ENCODE measurements at places on chromosomes 12 and 14. TPM values are rescaled to one million over a fixed set of nuclear protein-coding genes. Genes with fewer than 3 reads are reported as not detected.
A peak's percentile ranks its signal among the peaks of the same experiment; 100 is the strongest.

TMEM121 gene
- 2.6 TPM for total RNA-seq

TSPAN19 gene
- total RNA-seq: not detected

MYO1H gene
- not detected for total RNA-seq

KRT73 gene
- total RNA-seq: not detected

NUAK1 gene
- 2.5 TPM for total RNA-seq

BICDL1 gene
- total RNA-seq: 3.0 TPM

LACRT gene
- total RNA-seq: not detected

FITM1 gene
- total RNA-seq: 2.7 TPM

SCN8A gene
- 2.5 TPM for total RNA-seq

NAV3 gene
- total RNA-seq: 1.3 TPM

RASSF8 gene
- total RNA-seq: 25.0 TPM

SLC5A8 gene
- not detected for total RNA-seq

RDH16 gene
- total RNA-seq: 0.08 TPM

C12orf50 gene
- total RNA-seq: not detected

DNA sequence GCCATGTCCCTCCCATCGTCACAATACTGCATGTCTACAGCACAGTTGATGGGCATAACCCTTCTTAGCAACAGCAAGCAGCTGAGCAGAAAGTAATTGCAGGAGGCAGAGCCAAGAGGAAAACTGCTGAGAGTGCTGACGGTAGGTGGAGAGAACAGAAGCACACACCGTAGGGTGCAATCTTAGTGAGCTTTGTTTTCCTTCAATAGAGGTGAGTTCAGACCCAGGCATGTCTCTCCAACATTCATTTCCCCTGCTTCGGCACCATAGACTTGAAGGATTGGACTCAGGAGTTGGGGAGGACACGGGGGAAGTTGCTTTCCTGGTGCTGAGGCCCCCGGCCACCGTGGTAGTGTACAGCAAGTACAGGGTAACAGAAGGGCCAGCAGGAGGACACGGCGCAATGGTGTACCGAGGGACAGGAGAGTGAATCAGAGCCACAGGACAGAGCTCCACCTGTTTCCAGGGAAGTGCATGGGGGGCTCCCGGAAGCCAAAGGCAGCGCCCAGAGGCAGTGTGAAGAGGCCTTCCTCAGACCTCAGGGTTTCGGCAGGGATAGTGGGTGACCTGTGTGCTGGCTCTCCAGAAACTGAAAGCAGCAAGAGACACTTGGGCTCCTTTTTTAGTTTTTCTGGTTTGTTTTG, 36.3 kb upstream of the SINHCAF start:
- H3K4me3 ChIP-seq: no peak overlapping the region
- no peak overlapping the region for H3K27ac ChIP-seq
- no peaks in the 10 kb centered on the region for H3K36me3 ChIP-seq
- no peaks in the 10 kb centered on the region for H3K27me3 ChIP-seq
- no peaks in the 10 kb centered on the region for H3K4me1 ChIP-seq

DNA sequence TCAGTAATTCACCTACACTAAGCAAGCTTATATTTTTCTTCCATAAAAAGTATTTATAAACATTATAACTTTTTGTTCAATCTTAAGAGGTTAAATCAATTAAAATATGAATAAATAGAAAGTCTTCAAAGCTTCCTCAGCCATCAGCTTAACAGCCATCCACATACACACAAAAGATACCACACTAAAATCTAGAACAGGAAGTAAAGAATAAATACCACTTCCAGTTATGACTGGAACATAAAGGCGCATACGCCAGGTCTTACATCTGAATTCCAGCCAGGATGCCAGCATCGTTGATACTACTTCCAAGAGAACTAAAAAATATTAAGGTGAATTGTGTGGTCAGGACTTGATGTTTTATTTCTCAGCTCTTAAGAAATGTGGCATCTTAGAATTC, 17.0 kb downstream of the SIX1 start:
- H3K4me1 ChIP-seq: no peaks in the 10 kb centered on the region
- DNase-seq: no peak
- no peaks in the 10 kb centered on the region for H3K36me3 ChIP-seq
- no peak overlapping the region for H3K27ac ChIP-seq
- H3K4me3 ChIP-seq: no peak overlapping the region

DNA sequence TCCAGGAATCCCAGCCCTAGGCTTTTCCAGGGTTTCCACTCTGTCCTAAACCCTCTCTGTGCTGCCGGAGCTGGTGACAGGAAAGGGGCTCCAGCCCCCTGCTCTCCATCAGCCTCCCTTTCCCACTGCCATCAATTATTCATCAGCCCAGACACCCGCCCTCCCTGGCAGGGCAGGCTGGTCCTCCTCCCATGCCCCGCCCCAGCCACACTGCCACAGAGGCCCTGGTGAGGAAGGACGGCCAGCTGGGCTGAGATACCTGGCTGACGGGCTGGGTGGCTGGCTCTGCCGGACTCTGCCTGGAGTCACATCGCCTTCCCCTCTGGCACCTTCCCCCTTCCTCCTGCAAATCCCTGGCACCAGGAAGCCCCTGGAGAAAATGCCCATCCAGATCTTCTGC, 11.9 kb upstream of the SMARCD1 start:
- H3K4me1 ChIP-seq: no peaks in the 10 kb centered on the region
- no peaks in the 10 kb centered on the region for H3K36me3 ChIP-seq
- H3K27me3 ChIP-seq: no peaks in the 10 kb centered on the region
- no peak for DNase-seq
- no peak overlapping the region for H3K27ac ChIP-seq

GRCh38 chr14:93592786-93593185, 162.0 kb downstream of the UNC79 start:
- no peak overlapping the region for H3K27ac ChIP-seq
- no peaks in the 10 kb centered on the region for H3K4me1 ChIP-seq
- DNase-seq: no peak
- no peaks in the 10 kb centered on the region for H3K27me3 ChIP-seq
- H3K4me3 ChIP-seq: no peak overlapping the region

DNA sequence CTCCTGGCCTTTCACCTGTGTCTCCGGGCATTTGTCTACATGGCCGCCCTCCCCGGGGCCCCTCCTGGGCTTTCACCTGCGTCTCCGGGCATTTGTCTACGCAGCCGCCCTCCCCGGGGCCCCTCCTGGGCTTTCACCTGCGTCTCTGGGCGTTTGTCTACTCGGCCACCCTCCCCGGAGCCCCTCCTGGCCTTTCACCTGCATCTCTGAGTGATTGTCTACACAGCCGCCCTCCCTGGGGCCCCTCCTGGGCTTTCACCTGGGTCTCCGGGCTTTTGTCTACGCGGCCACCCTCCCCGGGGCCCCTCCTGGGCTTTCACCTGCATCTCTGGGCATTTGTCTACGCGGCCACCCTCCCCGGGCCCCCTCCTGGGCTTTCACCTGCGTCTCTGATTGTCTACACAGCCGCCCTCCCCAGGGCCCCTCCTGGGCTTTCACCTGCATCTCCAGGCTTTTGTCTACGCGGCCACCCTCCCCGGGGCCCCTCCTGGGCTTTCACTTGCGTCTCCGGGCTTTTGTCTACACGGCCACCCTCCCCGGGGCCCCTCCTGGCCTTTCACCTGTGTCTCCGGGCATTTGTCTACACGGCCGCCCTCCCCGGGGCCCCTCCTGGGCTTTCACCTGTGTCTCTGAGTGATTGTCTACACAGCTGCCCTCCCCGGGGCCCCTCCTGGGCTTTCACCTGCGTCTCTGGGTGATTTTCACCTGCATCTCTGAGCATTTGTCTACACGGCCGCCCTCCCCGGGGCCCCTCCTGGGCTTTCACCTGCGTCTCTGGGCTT, 68.0 kb upstream of the GALNT9 start:
- no peaks in the 10 kb centered on the region for H3K27me3 ChIP-seq
- H3K4me1 ChIP-seq: no peaks in the 10 kb centered on the region
- no peak overlapping the region for H3K27ac ChIP-seq
- H3K36me3 ChIP-seq: no peaks in the 10 kb centered on the region
- no peak for DNase-seq
- no peak overlapping the region for H3K4me3 ChIP-seq

DNA sequence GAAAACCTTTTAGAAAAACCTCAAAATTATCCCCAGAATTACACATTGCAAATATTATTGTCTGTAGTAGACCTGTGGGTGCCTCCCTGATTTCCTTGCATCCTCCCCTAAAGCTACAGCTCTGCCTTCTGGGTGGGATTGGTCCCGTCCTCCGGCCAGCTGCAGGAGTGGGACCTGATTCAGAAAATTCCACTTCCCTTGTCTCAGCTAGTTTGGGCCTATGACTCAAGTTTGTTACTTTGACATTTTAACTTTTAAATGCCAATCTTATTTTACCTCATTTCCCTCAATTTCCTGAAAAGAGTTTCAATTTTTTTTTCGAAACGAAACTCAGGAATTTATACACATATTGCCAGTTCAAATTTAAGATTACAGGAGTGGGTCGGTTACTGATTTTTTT, 13.2 kb upstream of the SLC41A2 start:
- no peaks in the 10 kb centered on the region for H3K4me1 ChIP-seq
- H3K4me3 ChIP-seq: no peak overlapping the region
- H3K27ac ChIP-seq: no peak overlapping the region
- H3K27me3 ChIP-seq: no peaks in the 10 kb centered on the region

GRCh38 chr12:106088811-106089485, 49.8 kb downstream of the NUAK1 start:
- no peak overlapping the region for H3K4me3 ChIP-seq
- H3K27me3 ChIP-seq: no peaks in the 10 kb centered on the region
- no peaks in the 10 kb centered on the region for H3K36me3 ChIP-seq
- DNase-seq: no peak
- H3K4me1 ChIP-seq: no peaks in the 10 kb centered on the region

- no peaks in the 10 kb centered on the region for H3K4me1 ChIP-seq
- H3K27ac ChIP-seq: no peak overlapping the region
- H3K36me3 ChIP-seq: no peaks in the 10 kb centered on the region
- H3K4me3 ChIP-seq: no peak overlapping the region
Measured at GRCh38 chr14:94009767-94010166, 12.7 kb downstream of the CCDC197 start.

- no peaks in the 10 kb centered on the region for H3K27me3 ChIP-seq
- H3K4me3 ChIP-seq: no peak overlapping the region
- H3K4me1 ChIP-seq: no peaks in the 10 kb centered on the region
- no peak overlapping the region for H3K27ac ChIP-seq
Measured at GRCh38 chr12:56877195-56878009, 56.8 kb downstream of the SDR9C7 start.

DNA sequence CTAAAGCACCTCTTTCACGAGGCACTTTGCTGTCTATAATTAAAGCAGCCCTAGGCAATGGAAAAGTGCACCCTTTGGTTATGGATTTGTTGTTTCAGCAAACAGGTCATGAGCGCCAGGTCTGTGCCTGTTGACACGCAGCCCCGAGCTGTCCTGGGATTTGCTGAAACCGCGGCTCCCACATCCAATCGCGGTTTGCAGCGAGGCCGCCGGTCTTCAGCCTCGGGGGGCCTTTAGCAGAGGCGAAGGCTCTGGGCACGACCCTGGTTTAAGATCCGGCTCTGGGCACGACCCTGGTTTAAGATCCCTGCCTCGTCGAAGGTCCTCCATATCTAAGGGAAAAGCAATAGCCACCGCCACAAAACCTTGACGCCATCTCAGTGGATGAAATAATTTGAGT, 79.2 kb downstream of the GLT1D1 start:
- no peaks in the 10 kb centered on the region for H3K4me1 ChIP-seq
- no peak for DNase-seq
- H3K27ac ChIP-seq: no peak overlapping the region

GRCh38 chr14:101705733-101706508, 55.6 kb upstream of the PPP2R5C start:
- DNase-seq: no peak
- no peak overlapping the region for H3K27ac ChIP-seq
- H3K27me3 ChIP-seq: no peaks in the 10 kb centered on the region
- no peaks in the 10 kb centered on the region for H3K36me3 ChIP-seq
- H3K4me3 ChIP-seq: peak overlapping the region; percentile 27

DNA sequence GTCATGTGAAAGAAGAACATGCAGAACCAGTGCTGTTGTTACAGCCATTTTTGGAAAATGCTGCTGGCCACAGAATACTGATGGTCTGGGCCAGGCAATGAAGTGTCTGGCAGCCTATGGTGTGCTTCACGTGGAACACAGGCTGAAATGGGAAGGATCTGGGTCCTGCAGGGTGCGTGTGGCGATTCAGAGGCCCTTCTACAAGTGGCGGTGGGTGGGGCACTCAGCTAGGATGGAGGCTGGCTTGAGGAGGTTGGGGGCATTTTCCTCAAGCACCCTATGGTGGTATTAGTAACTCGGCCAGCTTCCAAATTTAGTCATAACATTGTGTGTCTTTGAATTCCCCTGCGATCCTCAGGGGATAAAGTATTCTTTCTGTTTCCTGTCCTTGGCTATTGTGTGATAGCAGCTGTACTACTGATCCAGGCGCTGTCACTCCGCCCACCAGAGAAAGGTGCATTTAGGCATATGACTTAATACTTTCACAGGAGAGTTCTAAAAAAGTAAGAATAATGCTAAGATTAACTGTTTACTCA, 9.2 kb upstream of the RAD52 start:
- H3K27ac ChIP-seq: no peak overlapping the region
- no peaks in the 10 kb centered on the region for H3K4me1 ChIP-seq
- H3K36me3 ChIP-seq: no peaks in the 10 kb centered on the region

DNA sequence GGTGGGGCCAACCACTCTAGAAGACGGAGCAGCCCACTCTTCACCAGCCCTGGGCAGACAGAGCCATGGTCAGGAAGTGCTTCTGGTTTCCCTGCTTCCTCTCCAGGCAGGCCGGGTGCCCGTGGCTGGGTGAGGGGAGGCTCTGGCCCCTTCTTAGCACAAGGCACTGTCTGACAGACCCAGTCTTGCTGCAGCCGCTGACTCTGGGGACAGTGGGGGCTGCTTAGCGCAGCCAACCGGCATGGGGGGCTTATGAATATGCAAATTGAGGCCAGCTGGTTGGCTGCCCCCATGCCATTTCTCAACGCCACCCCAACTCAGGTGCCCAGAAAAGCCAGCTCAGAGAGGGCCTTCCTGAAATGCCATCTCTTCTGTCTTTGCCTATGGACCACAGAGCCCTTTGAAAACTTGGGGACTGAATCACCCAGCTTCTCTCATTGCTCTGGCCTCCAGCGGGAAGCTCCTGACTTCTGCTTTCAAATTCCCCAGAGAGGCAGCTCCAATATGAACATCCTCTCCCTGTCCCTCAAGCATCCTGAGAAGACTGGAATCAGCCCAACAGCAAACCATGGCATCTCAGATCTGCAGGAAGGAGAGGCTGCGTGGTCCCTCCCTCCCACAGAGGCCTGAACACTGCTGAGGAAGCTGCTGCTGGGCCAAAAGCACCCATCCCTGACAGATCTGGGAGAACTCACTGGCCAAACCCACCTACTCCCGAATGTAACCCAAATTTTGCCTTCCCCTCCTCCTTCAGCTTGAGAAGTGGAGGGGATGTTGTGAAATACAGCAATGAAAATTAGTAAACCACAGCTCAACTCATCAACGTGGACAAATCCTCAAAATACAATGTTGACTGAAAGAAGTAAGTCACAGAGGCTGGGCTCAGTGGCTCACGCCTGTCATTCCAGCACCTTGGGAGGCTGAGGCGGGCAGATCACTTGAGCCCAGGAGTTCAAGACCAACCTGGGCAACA, at the start of gene PROX2:
Gene PROX2, minus strand, starts transcription at position 205 of the 973 bp plus-strand sequence. CDS start 12,311 bp downstream, outside the sequence.
- H3K27ac ChIP-seq: no peak within 1 kb of the TSS
- no peaks in the 10 kb centered on the region for H3K27me3 ChIP-seq
- no peak for DNase-seq
- H3K4me1 ChIP-seq: peaks cover 4% of the 10 kb centered on the region
- no peak within 1 kb of the TSS for H3K4me3 ChIP-seq

All from pancreas (tissue), 10 donors.